ENCODE measurements at places on chromosomes 13 and 19.

GRCh38 chr19:48469289-48469881 lies at the start of gene CYTH2:
CYTH2 (plus strand) TSS chr19:48469369; CDS start chr19:48469508, 139 bp downstream.
- peak; percentile 60 for DNase-seq

DNA sequence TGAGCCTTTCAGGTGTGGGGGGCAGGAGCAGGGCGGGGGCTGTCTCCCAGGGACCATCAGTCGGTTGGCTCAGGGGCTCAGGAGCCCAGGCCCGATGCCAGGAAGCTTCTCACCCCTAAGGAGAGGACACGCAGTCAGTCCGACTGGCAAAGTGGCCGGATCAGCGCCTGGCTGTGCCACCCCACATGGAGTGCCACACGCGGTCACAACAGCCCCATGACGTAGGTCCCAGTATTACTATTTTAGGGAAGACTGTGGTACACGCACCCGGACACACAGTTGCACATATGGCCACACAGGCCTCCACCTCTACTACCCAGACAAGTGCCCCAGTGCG lies 29.3 kb upstream of the GRTP1 start:
- DNase-seq, result no peak

- peak; percentile 20 for DNase-seq
Observed at GRCh38 chr19:40523322-40524047, 53.2 kb upstream of the SHKBP1 start.

DNA sequence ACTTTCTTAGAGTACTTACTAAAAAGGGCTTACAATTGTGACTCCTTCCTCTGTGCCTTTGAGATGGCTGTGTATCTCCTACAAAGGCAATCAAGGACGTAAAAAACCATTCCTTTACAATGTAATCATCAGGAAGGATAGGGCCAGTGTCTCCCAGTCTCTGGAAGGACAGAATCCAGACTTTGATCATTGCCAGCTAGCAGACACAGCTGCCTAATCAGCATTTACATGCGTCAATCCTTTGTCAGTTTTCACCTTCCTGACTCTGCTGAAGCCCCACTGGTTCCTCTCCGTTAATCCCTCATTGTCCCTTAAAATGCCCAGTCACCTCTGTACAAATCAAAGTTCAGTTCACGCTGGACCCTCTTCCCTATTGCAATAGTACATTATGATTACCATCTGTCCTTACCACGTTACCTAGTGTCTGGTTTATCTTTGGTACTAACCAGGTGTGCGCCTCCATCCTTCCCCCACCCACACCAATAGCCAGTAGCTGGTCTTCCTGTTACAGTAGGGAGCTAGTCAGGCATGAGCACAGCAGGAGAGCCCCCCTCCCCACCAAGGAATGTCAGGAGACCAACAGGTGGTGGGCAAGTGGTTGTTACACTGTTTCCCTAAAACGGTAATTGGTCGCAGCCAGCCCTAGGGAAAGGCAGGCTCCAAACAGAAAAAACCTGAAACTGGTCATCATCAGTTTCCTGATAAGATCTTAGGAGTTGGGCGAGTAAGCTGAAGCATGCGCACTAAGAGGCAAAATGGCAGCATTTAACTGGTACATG lies 49.7 kb downstream of the TGDS start:
- DNase-seq, result no peak

GRCh38 chr19:41564515-41565378 lies 11.2 kb upstream of the CEACAM21 start:
- no peak for DNase-seq

- no peak for DNase-seq
Observed at GRCh38 chr13:113785051-113786010, 26.3 kb downstream of the TMEM255B start.

DNA sequence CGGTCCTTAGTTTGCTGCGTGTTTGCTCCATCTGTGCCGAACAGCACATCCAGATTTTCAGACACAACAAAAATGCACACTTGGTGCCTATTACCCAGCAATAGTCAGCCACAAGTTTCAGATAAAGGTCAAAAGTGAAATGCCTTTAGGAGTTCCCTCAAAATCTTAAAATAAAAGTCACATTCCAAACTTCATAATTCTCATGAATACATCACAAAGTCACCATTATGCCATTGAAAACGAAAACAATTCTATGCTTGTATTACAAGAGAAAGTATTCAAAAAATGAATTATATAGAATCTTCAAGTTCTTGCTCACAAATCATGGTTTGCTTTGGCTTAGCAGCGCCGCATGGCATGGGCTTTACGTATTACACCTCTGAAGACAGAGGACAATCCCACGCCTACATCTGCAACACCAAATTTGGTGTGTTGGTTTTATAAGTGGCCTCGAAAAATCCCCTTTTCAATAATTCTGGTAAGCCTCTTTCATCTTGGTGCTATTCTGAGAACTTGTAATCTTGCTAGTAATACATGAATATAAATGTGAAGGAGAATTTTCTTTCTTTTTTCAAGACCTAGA lies 26.6 kb downstream of the COL4A1 start:
- DNase-seq, result no peak

DNA sequence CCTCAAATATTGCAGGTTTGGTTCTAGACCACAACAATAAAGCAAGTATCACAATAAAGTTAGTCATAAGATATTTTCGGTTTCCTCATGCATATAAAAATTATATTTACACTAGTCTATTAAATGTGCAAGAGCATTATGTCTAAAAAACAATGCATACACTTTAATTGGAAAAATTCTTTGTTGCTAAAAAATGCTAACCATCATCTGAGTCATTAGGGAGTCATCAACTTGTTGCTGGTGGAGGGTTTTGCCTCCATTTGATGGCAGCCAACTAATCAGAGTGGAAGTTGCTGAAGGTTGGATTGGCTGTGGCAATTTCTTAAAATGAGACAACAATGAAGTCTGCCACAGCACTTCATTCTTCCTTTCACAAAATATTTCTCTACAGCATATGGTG lies 422.3 kb upstream of the GPC6 start:
- DNase-seq, result no peak

DNA sequence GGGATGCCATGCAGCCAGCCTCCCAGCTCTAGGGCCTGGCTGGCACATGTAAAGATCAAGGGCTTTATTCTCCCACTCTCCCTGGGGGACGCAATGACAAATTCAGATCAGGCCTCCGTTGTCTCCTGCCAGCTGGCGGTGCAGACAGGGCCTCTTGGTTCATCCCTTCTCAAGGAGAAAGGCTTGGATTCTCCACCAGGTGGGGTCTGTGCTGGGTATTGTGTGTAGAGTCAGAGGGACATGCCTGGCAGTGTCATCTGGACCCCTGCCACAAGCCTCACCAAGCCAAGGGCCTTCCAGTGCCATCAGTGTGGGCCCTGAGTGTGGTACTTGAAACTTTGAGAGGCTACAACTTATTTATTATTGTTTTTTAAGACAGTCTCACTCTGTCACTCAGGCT lies 8.4 kb upstream of the PTPRS start:
- DNase-seq, result no peak

DNA sequence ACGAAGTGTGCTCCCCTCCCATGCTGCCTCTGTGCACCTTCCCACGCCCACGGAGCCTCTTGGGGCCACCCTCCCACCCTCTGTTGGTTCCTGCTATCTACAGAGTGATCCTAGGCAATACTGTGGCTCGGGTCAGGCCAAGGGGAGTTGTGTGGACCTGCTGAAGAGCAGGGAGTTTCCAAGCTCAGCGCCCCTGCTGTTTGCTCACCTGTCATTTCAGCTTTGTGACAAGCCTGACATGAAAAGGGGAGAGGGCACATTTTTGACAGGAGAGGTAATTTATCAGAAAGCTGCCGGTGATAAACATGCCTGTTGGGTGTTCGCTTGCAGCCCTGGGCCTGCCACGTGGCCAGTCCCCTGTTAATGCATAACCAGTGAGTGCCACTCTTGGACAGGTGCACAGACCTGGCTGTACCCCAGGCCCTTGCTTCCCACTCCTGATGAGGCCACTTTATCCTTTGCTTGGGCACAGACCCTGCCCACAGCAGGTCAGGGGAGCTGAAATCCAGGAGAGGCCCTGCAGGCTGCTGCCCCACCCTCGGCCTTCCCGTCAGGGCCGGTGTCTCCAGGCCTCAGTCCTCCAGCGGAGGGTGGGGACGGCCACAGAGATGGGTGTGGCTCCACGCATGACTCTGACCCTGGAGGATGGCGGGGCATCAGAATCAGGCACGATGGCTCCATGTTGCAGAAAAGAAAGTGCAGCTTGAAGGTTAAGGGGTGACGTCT lies 201.5 kb upstream of the GPR12 start:
- DNase-seq, result no peak

GRCh38 chr13:86864376-86864775 lies 806.8 kb upstream of the SLITRK5 start:
- DNase-seq, result no peak

DNA sequence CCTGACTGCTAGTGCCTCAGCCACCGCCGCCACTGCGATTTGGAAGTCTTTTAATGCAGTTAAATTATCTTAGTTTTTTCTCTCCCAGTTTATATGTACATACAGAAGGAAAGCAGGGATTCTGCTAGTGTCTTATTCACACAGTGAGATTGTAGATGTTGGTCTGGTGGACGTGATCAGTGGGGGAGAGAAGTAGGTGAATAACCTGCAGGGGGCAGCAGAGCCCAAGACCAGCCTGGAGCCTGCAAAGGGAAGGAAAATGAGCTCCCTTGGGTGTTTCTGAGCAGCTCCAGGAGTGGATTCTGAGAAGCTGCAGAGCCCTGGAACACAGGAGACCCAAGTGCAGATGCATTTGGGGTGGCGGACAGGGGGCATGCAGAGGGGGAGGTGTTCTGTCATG lies 26.3 kb downstream of the ZNF844 start:
- DNase-seq, result peak; percentile 31

DNA sequence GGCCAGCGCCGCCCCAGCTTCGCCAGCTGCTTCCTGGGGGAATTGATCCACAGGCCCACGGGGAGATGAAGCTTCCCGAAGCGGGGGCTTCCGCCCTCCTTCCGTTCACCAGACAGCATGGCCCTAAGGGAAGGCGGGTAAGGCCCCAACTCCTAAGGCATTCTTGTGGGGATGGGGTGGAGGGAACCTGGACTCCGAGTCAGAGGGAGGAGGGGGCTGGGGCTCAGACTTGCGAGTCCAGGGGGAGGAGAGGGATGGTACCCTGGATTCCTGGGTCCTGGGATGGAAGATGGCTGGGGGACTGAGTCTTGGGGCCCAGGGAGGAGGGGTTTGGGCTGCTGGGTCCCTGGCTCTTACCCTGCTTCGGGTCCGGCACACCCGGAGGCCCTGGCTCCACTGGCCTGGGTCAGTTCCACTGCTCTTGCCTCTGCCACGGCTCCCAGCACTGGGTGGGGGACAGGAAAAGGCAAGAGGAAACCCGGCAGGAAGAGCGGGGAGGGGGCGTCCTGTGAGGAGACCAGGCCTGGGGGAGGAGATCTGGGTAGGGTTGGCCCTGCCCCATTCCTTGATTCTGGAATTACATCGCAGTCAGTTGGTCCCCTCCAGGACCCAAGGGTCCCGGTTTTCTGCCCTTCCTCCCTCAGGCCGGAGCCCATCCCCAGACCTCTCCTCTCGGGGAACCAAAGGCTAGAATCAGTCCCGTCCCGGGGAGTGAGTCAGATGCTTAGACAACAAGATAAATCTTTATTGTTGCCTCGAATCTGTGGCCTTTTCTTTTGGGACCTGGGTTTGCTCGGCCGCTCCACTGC lies at the start of gene RASIP1:
TSS of gene RASIP1 (minus strand) at position 447 of the 809 bp plus-strand sequence. CDS start at position 119, 328 bp downstream.
- DNase-seq, result no peak

GRCh38 chr13:35343417-35343816 lies 133.1 kb downstream of the MAB21L1 start:
- no peak for DNase-seq

DNA sequence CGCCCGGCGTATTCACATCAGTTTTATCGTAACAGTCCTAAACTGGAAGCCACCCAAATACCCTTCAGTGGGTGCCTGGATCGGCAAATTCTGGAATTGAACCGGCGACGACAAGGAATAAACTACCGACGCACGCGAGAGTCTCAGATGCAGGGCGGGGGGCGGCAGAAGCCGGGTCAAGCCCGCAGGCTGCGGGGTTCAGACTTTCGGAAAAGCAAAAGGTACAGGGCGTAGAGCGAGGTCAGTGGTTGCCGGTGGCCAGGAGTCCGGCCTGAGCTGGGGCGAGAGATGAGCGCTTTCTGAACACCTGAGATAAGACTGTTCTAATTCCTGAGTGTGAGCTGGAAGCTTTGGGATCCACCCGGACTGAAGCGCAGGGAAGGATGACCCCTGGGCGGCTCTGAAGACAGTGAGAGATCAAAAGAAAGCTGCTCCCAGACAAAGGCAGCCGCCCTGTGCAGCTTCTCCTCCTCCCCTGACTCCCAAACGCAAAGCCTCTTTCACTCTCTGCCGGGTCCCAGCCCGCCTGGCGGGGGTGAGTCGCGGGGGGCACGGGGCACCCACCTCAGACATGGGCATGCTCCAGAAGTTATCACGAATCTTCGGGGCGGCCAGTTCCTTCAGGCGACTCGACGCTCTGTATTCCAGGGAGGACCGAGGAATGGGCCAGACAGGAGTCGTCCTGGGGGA lies 26.2 kb upstream of the MIER2 start:
- no peak for DNase-seq

DNA sequence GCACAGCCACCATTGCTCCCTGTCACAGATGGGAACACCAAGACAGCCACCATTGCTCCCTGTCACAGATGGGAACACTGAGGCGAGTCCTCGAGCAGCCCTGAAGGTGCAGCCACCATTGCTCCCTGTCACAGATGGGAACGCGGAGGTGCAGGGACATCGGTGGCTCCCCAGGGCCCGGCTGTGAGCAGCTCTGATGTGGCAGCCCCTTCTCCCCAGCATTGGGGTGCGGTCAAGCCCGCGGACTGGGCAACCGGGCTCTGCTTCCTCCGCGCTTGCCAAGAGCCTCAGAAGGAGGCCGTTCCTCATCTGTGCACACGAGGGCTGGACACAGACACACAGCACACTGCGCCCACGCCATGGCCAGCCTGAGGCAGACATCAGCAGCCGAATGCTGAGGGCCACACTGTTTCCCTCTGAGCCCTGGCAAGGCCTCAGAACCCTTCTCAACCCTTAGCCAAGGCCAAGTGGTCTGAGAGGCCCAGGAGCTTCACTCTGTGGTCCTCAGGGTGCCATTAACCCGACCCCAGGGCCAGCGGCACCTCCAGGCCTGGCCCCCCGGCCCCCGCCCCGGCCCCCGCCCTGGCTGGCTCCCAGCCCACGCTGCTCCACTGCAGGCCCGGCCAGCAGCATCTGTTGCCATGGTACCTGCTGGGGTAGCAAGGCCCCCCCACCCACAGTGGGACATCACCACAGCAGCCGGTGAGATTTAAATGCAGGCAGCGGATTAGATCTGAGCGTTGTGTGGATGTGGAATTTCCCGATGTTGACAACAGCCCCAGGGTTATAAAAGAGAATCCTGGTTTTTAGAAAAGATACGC lies 18.4 kb downstream of the C2CD4C start:
- no peak for DNase-seq

DNA sequence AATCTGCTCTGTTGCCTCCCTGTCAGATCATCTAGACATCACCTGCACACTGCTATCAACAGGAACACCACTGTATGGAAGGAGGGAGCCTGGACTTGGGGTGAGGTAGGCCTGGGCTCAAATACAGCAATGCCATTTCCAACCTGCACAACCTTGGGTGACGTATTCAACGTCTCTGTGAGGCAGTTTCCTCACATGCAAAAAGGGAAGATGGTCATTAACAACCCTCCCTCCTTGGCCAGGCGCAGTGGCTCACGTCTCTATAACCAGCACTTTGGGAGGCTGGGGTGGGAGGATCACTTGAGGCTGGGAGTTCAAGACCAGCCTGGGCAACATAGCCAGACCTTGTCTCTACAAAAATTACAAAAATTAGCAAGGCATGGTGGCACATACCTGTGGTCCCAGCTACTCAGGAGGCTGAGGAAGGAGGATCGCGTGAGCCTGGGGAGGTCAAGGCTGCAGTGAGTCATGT lies 13.1 kb downstream of the XRCC1 start:
- no peak for DNase-seq

All from effector CD4-positive, alpha-beta T cell (primary cell).